ENCODE measurements at places on chromosomes 7 and 10. TPM values are rescaled to one million over a fixed set of nuclear protein-coding genes. Genes with fewer than 3 reads are reported as not detected.

The METTL27 gene
- 51.5 TPM for total RNA-seq

The AKR1C8 gene
- not detected for total RNA-seq

The LEP gene
- 0.12 TPM for total RNA-seq

The CYP2C19 gene
- total RNA-seq, result not detected

The WNT16 gene
- 0.87 TPM for total RNA-seq

The CYP2W1 gene
- total RNA-seq, result not detected

The FOXI2 gene
- total RNA-seq, result not detected

The PIP gene
- total RNA-seq, result not detected

The SEPHS1 gene
- total RNA-seq, result 31.5 TPM

The PNLIPRP3 gene
- total RNA-seq, result 0.12 TPM

The GATA3 gene
- not detected for total RNA-seq

The CYP26C1 gene
- 0.12 TPM for total RNA-seq

The NEBL gene
- 0.22 TPM for total RNA-seq

The GHRHR gene
- not detected for total RNA-seq
